Astrocyte of the hippocampus (primary cell): ENCODE measurements at places on chromosomes 16 and 17.

GRCh38 chr17:3904501-3904900 lies 11.6 kb upstream of the CAMKK1 start:
- DNase-seq: no peak

DNA sequence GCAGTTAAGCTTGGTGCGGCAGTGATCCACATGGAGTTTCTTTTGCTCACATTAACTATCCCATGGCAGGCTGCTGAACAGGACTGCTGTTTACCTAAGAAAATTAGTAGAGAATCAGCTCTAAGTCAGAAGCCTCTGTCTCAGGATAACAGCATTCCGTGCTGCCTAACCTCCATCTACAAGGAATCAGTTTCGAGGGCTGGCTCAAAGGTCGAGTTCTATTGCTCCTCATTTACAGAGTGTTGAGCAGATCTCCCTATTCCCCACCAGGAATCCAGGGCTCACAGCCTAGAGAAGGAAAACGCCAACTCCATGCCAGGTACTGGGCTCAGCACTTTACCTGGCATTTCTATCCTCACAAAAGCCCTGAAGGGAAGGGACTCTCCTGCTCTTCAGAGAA lies 9.9 kb downstream of the GINS2 start:
- DNase-seq: no peak

- no peak for DNase-seq
Measured at GRCh38 chr16:10868596-10869469, 8.2 kb upstream of the CIITA start.

- DNase-seq: peak; percentile 41
Measured at GRCh38 chr17:78884148-78884825, 18.7 kb downstream of the CEP295NL start.

GRCh38 chr17:67784364-67785121 lies 40.8 kb upstream of the BPTF start:
- no peak for DNase-seq

GRCh38 chr17:15966183-15966878 lies 21.4 kb downstream of the ADORA2B start:
- peak; percentile 82 for DNase-seq

- peak; percentile 18 for DNase-seq
Measured at GRCh38 chr16:89051521-89052166, 42.0 kb upstream of the ACSF3 start.

DNA sequence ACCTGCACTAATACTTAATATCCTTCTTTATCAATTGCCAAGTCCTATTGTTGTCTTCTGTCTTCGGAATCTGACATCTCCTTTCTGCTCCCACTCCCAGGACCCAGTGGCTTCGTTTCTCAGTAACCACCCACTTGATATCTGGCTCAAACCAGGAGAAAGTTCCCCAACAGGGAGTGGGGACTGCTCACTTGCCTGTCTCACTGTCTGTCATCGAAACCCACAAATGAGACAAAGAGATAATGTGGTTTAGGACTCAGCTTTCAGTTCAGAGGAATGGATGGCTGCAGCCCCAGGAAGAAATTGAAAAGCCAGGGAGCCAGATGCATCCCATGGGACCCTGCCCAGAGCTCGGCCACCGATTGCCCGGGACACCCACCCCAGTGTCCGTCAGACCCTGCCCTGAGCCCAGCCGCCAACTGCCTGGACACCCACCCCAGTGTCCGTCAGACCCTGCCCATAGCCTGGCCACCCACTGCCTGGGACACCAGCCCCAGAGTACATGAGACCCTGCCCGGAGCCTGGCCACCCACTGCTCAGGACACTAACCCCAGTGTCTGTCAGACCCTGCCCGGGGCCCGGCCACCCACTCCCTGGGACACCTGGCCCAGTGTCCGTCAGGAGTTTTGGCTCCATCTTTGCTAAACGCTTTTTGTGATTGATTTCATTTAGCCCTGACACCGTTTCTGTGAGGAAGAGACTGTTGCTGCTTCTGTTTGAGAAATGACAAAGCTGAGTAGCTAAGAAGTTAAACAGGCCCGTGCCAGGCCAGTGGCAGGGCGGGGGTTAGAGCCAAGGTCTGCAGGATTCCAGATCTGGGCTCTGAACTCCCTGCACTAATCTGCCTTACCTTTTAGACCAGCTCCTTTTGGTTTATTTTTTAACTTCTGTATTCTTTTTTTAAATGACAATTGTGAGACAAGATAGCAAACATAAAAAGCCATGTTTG lies 251.4 kb downstream of the PHKB start:
- no peak for DNase-seq

DNA sequence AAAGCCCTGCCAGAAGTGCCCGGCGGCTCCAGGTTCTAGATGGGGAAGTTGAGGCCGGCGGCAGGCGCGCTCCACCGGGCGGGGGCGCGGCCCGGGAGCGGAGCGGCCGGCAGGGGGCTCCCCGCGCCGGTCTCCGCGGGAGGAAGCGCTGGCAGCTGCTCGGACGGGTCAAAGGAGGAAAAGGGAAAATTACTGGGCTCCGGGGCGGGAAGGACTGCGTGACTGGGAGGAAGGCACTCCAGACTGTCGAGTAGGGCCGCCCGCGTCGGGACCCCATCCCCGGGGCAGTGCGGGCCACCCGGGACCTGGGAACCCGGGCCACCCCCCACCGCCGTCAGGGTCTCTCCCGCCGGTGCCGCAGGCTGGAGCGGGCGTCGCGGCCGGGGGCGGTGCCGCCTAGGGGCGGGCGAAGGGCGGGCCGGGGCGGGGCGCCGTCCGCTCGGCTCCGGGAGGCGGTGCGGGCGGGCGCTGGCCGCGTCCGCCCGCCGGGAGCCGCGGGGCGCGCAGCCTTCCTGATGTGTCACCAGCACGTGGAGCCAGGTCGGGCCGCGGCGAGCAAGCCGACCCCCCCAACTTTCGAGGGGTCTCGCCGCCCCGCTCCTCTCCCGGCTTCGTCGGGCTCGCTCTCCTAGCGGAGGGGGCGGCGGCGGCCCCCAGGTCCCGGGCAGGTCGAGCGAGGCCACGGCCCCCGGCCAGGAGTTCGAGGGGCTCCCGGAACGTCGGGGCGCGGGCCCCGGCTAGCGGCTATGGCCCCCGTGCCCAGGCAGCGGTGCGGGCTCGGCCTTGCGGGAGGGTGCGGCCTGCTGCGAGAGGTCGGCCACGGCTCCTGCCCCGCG lies 167.5 kb downstream of the RAB11FIP4 start:
- peak; percentile 90 for DNase-seq

- DNase-seq: no peak
Measured at GRCh38 chr17:67570797-67571196, 146.9 kb upstream of the NOL11 start.

- no peak for DNase-seq
Measured at GRCh38 chr17:37026531-37026869, 77.7 kb downstream of the AATF start.

- no peak for DNase-seq
Measured at GRCh38 chr16:2199095-2199494, 2.7 kb upstream of the CASKIN1 start.

GRCh38 chr16:80015566-80015965 lies 415.0 kb upstream of the MAF start:
- no peak for DNase-seq

DNA sequence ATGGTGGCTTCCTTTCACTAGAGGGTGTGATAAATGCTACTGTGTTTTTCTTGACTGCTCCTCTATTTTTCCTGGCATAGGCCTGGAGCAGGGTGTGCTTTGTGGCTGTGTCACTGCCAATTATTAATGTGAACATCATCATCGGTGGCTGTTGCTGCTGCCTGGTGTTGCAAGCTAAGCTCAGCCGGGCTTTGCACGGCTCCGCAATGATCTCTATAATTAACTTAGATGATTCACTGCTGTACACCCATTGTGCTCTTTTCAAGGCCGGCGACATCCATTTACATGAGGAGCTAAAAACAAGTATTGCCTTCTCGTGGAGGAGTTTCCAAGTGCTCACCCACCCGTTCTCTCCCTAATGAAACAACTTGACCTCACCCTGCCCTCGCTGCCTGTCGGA lies 160.1 kb upstream of the IRX3 start:
- DNase-seq: peak; percentile 96

DNA sequence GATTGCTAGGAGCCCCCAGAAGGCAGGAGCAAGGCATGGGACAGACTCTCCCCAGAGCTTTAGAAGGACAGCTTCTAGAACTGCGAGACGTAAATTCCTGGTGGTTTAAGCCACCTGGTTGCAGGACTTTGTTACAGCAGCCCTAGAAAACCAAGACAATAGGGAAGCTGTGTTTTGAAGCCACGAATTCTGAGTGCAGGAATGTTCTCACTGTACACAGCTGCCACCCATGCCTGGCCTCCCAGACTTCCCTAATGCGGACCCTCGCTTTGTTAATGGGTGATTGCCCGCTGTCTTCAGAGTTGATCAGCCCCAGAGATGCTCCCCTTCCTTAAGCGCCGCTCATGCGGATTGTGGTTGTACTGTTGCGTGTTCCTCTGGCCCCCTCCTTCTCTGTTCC lies 177.1 kb downstream of the MSI2 start:
- peak; percentile 48 for DNase-seq

DNA sequence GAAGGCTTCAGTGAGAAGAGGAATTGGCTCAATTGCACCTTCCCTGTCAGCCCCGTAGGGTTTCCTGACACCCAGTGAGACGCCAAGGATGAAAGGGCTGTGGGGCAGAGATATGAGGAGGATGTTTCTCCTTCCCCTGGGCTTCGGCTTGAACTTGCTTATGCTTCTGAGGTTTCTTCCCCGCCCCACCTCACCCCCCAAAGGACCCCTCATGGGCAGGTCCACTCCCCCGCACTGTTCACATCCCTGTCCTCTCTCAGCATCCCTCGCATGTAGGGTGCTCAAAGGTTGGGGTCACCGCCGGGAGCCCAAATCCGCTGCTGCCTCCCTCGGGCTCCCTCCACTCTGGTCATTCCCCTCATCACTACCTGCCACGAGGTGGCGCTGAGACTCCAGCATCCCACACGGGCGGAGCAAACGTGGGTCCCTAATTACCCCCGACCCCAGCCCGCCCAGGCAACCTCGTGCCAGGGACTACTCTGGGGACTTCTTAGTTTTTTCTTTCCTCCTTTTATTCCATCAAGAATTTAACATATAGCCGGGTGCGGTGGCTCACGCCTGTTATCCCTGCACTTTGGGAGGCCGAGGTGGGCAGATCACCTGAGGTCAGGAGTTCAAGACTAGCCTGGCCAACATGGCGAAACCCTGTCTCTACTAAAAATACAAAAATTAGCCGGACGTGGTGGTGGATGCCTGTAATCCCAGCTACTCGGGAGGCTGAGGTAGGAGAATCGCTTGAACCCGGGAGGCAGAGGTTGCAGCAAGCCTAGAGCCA lies 3.3 kb upstream of the TRARG1 start:
- peak; percentile 76 for DNase-seq

DNA sequence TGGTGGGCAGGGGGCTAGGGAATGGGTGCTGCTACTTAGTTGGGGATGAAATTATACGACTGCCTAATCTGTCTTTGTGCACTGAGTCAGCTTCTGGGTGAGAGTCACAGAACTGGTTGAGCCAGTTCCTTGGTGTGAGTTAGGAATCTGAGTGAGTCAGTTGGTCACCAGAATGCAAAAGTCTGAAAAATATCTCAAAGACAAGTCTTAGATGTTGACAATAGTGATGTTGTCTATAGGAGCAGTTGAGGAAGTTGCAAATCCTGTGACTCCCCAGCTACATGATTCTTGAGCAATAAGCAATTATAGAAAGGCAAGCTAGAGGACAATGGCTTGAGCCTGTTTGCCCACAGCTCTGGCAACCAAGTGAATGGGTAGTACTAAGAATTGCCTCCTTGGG lies 399.2 kb downstream of the CNTNAP4 start:
- peak; percentile 1 for DNase-seq

DNA sequence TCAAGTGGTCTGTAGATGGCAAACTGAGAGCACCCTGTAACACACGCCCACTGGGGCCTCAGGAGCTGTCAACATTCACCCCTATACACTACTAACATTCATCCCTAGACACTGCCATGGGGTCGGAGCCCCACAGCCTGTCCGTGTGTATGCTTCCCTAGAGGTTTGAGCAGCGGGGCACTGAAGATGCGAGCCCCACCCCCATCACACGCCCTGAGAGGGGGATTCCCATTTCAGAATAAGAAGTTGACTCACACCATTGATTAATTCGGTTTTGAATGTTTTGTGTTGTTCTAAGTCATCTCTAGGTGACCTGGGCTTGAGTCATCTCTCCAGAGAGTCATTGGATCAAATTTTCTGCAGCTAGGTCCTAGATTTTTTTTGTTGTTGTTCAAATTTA lies 37.3 kb upstream of the MMD start:
- DNase-seq: peak; percentile 56

GRCh38 chr16:87263418-87264052 lies 53.7 kb downstream of the C16orf95 start:
- DNase-seq: peak; percentile 9

DNA sequence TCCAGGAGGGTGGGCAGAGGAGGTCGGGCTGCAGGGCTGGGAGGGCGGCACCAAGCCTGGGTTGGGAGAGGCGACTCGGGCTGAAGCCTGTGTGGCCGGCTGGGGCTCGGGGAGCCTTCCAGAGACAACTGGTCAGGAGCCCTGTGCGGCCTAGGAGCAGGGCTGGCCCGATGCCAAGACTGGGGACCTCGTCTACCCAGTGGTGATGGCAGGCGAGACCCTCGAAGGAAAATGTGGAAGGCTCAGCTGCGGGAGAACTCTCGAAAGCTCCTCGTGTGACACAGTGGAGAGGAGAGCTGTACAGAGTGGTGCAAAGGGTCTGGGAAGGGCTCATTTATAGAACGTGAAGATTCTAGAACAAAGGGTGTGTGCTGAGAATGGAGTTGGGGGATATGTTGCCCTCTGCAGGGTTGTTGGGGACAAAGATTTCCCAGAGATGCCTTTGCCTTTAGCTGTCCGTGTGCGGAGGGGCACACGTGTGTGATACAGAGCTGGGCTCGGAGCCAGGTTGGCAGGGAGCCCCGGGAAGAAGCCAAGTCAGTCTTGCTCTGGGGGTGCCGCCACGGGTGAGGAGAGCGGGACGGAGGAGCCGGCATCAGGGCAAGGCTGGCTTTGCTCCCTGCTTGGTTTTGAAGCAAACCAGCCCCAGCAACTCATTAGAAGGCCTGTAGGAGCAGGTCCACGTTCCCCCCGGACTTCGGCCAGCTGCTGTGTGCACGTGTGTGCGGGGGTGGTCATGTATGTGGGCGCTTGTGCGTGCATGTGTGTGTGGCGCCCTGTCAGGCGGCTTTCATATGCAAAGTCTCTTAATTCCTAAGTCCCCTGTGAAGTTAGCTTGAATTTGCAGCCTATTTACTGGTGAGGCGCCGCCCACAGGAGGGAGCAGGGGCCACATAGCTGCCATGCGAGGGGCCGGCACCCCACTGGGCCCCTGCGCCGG lies 132.4 kb upstream of the CHMP6 start:
- DNase-seq: peak; percentile 94

GRCh38 chr16:25916037-25916436 lies 224.3 kb downstream of the HS3ST4 start:
- DNase-seq: no peak

DNA sequence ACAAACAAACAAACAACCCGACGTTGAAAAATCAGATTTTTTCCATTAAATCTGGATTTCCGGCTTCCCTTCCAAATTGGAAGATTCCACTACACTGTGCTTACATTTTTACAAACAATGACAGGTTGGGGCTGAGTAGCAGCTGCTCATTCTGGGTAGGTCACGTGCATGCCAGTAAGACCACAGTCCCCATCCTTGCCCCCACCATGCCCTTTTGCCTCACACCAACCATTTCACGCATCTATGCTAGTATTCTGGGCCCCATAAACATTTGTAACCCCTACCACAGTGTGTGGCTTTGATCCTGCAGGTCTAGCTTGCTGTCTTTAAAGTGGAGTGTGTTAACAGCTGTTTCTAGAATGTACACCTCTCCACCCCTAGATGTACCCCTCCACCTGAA lies 366.1 kb downstream of the XYLT1 start:
- no peak for DNase-seq
